ENCODE measurements at places on chromosomes 1 and 21. TPM values are rescaled to one million over a fixed set of nuclear protein-coding genes. Genes with fewer than 3 reads are reported as not detected.

DNA sequence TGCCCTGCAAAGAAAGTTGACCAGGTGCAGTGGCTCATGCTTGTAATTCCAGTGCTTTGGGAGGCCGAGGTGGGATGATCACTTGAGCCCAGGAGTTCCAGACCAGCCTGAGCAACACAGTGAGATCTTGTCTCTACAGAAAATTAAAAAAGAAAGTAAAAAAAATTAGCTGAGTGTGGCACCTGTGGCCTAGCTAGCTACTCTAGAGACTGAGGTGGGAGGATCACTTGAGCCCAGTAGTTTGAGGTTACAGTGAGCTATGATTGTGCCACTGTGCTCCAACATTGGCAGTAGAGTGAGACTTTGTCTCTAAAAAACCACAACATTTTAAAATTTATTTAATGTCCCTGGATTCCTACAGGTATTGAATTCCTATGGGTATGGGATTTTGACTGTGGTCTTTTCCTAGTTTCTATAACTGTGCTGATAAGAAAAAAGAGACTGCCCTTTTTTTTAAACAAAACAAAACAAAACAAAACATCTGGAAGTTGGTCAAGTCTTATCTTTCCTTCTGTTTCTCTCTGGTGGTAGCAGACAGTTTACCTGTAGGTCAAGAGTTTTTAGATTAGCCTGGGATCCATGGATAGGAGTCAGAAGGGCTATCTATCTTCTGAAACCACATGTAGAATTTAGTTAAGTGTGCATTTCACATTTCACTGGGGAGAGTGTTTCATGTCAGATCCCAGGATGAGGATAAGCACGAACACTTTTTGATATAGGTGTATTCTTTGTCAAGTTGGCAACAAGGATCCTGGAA, 18.8 kb downstream of the UCK2 start:
- no peak for DNase-seq

GRCh38 chr1:9842781-9843575, 19.2 kb upstream of the CLSTN1 start:
- DNase-seq: no peak

GRCh38 chr1:111789142-111789541, 33.4 kb downstream of the DDX20 start:
- DNase-seq: no peak

GRCh38 chr21:45764792-45765191, 121.3 kb downstream of the PCBP3 start:
- DNase-seq: no peak

DNA sequence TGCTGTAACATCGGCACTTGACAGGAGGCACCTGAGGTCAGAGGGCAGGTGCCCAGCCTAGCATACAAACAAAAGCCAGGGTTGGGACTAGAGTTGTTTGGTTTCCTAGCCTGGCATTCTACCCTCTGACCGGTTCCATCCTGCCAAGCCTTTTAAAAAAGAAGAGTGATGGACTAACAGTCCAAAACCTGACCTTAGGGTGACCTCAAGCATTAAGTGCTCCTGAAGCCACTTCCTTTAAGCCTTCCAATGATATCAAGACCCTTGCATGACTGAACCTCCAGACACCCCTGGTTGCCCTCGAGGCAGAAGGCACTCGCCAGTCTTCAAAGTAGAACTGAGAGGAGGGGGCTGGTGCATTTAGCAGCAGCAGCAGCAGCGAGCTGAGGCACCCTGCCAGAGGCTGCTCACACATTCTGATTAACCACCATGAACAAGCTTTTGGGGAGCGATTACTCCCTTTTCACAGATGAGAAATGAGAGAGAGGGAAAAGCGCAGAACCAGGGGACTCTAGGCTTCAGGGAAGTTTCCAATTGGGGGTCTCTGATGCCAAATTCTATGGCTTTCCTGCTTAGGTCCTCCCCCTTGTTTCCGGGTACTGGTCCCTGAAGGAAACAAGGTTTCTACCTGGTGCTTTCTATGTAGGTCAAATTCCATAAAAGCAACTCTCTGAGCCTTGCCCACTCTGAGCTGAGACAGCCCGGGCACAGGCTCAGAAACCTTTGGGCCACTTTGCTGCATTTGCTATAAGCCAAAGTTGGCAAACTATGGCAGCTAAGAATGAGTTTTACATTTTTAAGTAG, 9.2 kb downstream of the SLC2A1 start:
- DNase-seq: no peak

LCE1B gene
- total RNA-seq: not detected

GRCh38 chr1:204274446-204274845, 60.7 kb upstream of the GOLT1A start:
- no peak for DNase-seq

DNA sequence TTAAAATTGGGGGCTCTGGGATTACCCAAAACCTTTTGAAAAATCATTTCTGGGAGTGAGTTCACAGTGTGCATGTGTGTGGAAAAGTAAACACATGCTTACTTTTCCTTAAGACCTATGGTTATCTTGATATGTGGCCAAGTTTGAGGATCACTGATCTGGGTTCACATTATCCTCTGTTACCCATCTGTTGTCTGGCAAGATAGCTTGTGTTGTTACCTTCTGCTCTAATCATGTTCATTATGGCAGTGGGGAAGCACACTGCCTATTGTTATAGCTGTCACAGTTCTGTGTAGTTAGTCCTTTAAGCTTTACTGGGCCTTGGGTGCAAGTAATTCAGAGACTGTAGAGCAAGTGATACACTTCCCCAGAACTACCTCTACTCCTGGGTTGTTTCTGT, 5.0 kb downstream of the CTBS start:
- DNase-seq: no peak

GRCh38 chr21:15247613-15248012, 182.8 kb upstream of the NRIP1 start:
- DNase-seq: no peak

PAQR6 gene
- total RNA-seq: 10.5 TPM

- DNase-seq: no peak
Measured at GRCh38 chr21:42455754-42456440, 40.1 kb downstream of the RSPH1 start.

OR2T35 gene
- not detected for total RNA-seq

DNA sequence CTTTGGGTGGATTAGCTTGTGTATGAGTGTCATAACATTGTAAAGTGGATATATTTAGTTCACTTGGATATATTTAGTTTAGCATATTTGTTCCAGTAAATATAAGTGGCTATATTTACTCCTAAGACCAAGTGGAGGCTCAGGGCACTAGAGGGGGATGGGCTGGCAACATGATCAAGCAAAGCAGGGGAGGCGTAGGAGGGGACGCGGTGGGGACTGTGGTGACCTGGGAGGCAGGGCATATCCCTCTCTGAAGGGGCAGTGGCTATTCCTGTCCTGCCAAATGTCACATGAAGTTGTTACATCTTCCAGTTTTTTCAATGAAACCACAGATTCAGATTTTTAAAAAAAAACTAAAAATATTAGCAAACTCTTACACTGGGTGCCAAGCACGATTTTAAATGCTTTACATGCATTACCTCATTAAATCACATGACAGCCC, 51.9 kb upstream of the EDN2 start:
- DNase-seq: no peak

- no peak for DNase-seq
Measured at GRCh38 chr1:18649693-18650370, 19.2 kb downstream of the PAX7 start.

GRCh38 chr1:159879977-159880376, 17.5 kb upstream of the VSIG8 start:
- no peak for DNase-seq

GRCh38 chr21:44596068-44596725, 3.9 kb upstream of the KRTAP10-6 start:
- DNase-seq: no peak

DNA sequence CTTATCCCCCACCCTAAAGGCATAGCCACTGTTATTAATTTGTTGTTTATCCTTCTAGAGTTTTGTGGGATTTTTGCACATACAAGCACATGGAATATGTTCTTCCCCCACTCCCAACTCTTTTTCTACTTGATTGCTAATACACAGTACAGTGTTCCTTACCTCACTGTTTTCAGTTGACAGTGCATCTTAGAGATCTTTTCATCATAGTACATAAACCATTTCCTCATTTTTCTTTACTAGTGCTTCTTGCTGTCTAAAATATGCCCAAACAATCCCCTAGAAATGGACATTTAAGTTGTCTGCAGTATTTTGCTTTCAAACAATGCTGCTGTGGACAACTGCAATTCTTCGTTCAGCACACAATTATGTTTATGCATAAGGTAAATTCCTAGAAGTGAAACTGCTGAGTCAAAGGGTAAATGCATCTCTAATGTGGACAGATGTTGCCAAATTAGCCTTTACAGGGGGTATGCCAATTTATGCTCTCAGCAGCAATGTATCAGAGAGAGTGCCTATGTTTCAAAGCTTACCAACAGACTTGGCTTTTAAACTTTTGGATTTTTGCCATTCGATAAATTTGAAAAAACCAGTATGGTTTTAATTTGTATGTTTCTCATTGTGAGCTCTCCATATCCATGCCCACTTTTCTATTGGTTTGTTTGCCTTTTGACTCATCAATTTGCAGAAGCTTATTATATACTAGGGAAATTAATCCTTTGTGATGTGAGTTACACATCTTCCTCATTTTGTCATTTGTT, 132.6 kb downstream of the MRPS6 start:
- DNase-seq: no peak

GRCh38 chr1:52139817-52140540, 1.9 kb upstream of the ZFYVE9 start:
- DNase-seq: no peak

- no peak for DNase-seq
Measured at GRCh38 chr1:83791821-83792437, 207.0 kb downstream of the TTLL7 start.

DNA sequence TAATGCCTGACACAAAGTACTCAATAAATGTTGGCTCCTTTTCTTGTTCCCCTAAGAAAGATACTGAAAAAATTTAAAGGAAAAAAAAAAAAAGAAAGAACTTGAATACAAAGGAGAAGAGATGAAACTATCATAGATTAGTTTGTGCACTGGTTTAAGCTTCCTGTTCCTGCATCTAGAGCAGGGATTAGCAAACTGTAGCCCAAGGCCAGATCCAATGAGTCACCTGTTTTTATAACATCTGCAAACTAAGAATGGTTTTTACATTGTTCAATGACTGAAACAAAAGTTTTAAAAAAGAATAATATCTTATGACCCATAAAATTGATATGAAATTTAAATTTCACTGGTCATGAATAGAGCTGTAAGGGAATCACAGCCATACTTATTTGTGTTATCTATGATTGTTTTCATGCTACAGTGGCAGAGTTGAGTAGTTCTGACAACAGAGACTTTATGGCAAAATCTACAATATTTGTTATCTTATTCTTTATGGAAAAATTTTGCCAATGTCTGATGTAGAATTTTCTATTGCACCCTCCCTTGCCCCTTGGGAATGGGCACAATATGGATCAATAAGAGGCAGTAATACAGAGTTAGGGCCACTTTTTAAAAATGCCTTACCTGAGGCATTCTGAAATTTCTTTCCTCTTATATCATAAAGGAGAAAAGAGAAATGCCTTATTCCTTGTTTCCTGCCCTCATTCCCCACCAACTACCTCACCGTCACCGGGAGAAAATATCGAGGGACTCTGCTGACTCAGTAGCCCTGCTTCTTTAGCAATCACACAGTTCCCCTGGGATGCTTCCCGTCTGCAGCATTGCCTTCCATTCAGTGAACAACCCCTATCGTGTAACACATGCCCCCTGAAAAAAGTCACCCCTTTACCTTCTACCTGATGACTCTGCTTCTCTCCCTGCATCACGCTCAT, 50.6 kb downstream of the WDR64 start:
- no peak for DNase-seq

GRCh38 chr1:98126740-98127139, 205.9 kb upstream of the DPYD start:
- no peak for DNase-seq

LMOD1 gene
- total RNA-seq: 46.3 TPM

POMGNT1 gene
- total RNA-seq: 133 TPM

RXRG gene
- total RNA-seq: 1.1 TPM

MPZ gene
- total RNA-seq: 2.3 TPM

Measured in testis (tissue), 5 donors.